ENCODE measurements at places on chromosomes 16 and 17. TPM values are rescaled to one million over a fixed set of nuclear protein-coding genes. Genes with fewer than 3 reads are reported as not detected.
A peak's percentile ranks its signal among the peaks of the same experiment; 100 is the strongest.

DNA sequence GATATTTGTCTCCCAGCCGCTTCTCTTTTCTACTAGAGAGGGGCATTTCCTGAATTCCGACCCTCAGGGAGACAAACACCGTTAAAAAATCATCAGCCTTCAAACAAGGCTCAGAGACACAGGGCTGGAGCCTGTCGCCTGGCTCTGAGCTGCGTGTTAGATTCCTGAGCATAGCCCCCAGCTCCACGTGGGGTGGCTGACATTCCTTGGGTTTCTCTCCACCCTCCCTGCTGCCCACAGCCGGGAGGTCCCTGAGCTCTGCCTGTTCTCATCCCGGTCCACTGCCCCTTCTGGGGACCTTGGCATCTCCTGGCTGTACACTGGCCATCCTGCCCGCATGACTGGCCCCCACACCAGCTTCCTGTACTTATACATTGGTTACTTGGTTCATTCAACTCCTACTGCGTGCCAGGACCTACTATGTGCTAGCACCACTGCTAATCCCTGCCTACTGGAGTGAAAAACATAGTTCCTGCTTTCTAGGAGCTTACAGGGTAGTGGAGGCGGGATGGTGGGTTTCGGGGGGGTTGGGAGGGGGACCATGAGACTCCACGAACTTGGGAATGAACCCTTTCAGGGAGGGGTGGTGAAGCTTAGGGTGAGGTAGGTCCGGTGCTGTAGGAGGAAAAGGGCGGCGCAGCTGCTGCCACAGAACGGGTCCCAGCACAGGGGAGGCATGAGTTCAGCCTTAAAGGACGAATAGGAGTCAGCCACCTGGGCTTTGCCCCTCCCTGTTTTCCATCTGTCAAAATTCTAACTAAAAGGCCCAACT, 52.1 kb upstream of the TMEM132E start:
- no peaks in the 10 kb centered on the region for H3K36me3 ChIP-seq
- H3K27ac ChIP-seq = no peak overlapping the region
- no peak for DNase-seq
- no peaks in the 10 kb centered on the region for H3K4me1 ChIP-seq
- H3K27me3 ChIP-seq = peaks cover 33% of the 10 kb centered on the region

- H3K27me3 ChIP-seq = peaks cover 5% of the 10 kb centered on the region
- H3K36me3 ChIP-seq = no peaks in the 10 kb centered on the region
- H3K27ac ChIP-seq = no peak overlapping the region
- H3K4me1 ChIP-seq = no peaks in the 10 kb centered on the region
- no peak overlapping the region for H3K4me3 ChIP-seq
Observed at GRCh38 chr16:7025616-7026190, 306.9 kb upstream of the RBFOX1 start.

DNA sequence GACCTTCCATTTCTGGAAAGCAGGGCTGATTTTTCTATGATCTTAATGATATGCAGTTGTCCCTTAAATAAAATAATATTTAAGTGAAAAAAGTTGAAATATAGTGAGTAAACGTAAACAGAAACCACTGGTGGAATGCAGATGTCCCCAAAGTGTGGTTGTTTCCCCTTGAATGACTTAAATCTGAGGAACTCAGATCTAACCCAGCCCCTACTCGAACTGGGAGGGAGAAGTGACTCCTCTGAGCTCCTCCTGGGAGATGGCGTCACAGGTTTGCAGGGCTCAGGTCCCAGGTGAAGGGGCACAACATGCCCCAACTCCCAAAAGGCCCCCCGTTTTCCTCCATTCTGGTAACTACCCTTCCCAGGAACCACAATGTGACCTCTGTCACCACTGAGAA, 142.8 kb downstream of the IRF8 start:
- H3K27me3 ChIP-seq = peaks cover 42% of the 10 kb centered on the region
- H3K4me3 ChIP-seq = no peak overlapping the region
- no peak for DNase-seq
- H3K36me3 ChIP-seq = no peaks in the 10 kb centered on the region

DNA sequence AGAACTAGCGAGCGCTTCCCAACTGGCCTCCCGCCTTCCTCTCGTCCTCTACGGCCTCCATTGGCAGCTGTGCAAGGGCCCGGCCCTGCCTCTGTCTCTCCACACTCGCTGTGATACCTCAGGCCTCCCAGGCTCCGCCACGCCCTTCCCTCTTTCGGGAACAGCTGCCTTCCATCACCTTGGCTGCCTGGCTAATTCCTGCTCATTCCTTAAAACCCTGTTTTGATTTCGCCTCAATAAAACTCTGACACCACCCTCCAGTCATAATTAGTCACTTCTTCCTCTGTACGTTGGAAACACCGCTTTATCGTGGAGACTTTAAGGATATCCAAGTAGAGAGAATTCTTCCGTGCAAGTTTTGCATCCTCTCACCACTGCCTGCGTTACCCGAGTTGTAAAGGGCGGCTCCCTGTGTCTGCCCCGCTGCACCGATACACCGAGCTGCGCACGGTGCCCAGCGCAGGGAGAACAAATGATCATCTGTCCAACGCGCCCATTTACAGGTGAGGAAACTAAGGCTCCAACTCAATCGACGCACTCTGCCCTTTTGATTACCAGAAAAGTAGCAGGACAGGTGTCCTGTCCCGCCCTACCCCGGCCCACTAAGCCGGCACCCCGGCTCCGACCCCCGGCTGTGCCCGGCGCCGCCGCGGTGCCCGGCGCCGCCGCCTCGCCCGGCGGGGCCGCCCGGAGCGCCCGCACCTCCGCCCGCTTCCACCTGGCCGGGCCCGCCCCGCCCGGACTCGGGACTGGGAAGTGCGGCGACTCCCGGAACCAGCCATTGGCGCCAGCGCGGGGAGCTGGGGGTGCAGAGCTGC, 139.7 kb downstream of the SEC14L1 start:
- H3K4me3 ChIP-seq = peak overlapping the region; percentile 42
- H3K27me3 ChIP-seq = peaks cover 15% of the 10 kb centered on the region
- no peaks in the 10 kb centered on the region for H3K36me3 ChIP-seq
- peak; percentile 51 for DNase-seq
- H3K4me1 ChIP-seq = peaks cover 8% of the 10 kb centered on the region

- H3K4me3 ChIP-seq = no peak overlapping the region
- no peak for DNase-seq
- peaks cover 22% of the 10 kb centered on the region for H3K4me1 ChIP-seq
Observed at GRCh38 chr16:66740010-66740409, 11.4 kb downstream of the DYNC1LI2 start.

- peak; percentile 43 for DNase-seq
- H3K36me3 ChIP-seq = no peaks in the 10 kb centered on the region
- H3K4me1 ChIP-seq = no peaks in the 10 kb centered on the region
- H3K27ac ChIP-seq = no peak overlapping the region
- no peak overlapping the region for H3K4me3 ChIP-seq
Observed at GRCh38 chr17:34420254-34420766, 57.3 kb upstream of the CCL1 start.

GRCh38 chr17:17360087-17360730, 57.0 kb downstream of the NT5M start:
- H3K36me3 ChIP-seq = no peaks in the 10 kb centered on the region
- no peak overlapping the region for H3K27ac ChIP-seq
- H3K4me1 ChIP-seq = peaks cover 18% of the 10 kb centered on the region
- no peak for DNase-seq
- H3K27me3 ChIP-seq = no peaks in the 10 kb centered on the region

FKBP10 gene
- total RNA-seq = 9.4 TPM

OR1A1 gene
- not detected for total RNA-seq

CRYM gene
- total RNA-seq = 98.5 TPM

EME1 gene
- total RNA-seq = not detected

STX1B gene
- total RNA-seq = 0.82 TPM

All from heart left ventricle (tissue), 16 donors.